Activated CD4-positive, alpha-beta T cell treated with anti-CD3 and anti-CD28 coated beads for 36 hours (primary cell): ENCODE measurements at places on chromosomes 5 and 9. TPM values are rescaled to one million over a fixed set of nuclear protein-coding genes. Genes with fewer than 3 reads are reported as not detected.
A peak's percentile ranks its signal among the peaks of the same experiment; 100 is the strongest.

DNA sequence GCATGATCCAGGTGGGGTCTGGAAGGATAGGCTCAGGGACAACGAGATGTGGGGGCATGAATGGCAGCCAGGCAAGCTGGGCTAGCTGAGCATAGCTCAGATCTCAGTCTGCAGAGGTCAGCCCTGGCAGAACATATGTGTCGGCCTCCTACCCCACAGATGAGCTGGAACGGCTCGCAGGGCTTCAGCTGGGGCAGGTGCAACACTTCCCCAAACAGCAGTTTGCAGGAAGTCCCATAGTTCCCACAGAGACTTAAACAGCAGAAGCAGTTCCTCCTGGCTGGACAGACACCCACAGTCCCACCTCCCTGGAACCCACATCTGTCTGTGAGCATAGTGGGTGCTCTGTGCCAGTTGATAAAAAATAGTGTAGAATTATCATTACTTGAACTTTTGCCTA lies 404.6 kb downstream of the GADD45G start:
- H3K27ac ChIP-seq, result no peak overlapping the region
- H3K4me1 ChIP-seq, result no peaks in the 10 kb centered on the region
- H3K36me3 ChIP-seq, result no peaks in the 10 kb centered on the region
- no peak overlapping the region for H3K4me3 ChIP-seq
- no peak for DNase-seq

DNA sequence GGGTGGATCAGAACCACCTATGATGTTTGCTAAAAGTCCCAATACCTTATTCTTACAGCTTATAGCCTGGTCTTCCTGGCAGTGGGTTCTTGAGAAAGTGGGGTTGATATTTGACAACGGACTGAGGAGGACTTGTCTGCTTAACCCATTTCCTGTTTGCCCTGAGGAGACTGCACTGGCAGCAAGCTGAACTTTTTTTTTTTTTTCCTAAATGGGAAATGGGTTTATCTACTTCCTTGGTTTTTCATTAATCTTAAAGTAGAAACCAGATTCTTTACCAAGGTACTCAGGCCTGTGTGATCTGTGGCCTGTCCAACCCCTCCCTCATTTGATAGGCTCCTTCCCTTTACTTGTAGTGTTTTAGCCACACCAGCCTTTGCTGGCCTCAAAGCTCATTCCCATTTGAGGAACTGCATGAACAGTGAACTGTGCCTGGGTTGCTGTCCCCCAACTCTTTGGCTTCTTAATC lies 47.1 kb downstream of the C9orf57 start:
- no peak overlapping the region for H3K27ac ChIP-seq
- H3K4me1 ChIP-seq, result peaks cover 9% of the 10 kb centered on the region
- H3K4me3 ChIP-seq, result no peak overlapping the region
- DNase-seq, result no peak

UHRF2 gene
- 63.7 TPM for total RNA-seq

DNA sequence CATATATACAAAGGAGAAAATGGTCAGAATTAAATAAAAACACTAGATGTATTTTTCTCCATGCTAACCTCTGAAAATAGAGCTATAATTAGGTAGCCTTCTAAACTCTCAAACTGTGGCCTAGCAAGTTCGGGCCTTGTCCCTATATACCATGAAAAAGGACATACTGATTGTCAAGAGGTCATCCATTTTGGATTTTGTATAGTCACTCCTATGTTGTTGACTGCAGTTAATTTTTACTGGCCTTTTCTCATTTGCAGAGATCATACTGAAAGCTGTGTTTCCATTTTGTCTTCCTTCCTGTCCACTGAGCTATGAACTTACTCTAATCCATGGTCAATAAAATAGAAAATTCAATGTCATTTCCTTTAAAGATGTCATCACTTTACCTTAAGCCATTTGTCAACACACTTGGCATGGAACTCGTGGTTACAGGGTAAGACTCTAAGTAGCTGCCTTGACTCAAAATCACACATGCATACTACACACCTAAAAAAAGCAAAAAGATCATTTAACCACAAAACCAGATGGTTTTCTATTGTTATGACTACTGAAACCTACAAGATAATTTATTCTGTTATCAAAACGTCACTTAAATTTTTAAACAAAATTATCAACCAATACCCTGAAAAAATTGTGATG lies 58.0 kb downstream of the RNF38 start:
- DNase-seq, result peak; percentile 15
- peaks cover 36% of the 10 kb centered on the region for H3K36me3 ChIP-seq
- no peak overlapping the region for H3K4me3 ChIP-seq
- H3K27me3 ChIP-seq, result no peaks in the 10 kb centered on the region
- H3K4me1 ChIP-seq, result peaks cover 9% of the 10 kb centered on the region
- peak overlapping the region; percentile 74 for H3K27ac ChIP-seq

- no peak overlapping the region for H3K4me3 ChIP-seq
- H3K36me3 ChIP-seq, result no peaks in the 10 kb centered on the region
- no peak overlapping the region for H3K27ac ChIP-seq
- no peak for DNase-seq
- no peaks in the 10 kb centered on the region for H3K4me1 ChIP-seq
Observed at GRCh38 chr9:4020755-4021296, 279.0 kb downstream of the GLIS3 start.

GRCh38 chr9:99478469-99479027 lies 256.5 kb downstream of the SEC61B start:
- no peaks in the 10 kb centered on the region for H3K4me1 ChIP-seq
- H3K4me3 ChIP-seq, result no peak overlapping the region
- no peak overlapping the region for H3K27ac ChIP-seq
- peaks cover 11% of the 10 kb centered on the region for H3K27me3 ChIP-seq
- no peak for DNase-seq
- no peaks in the 10 kb centered on the region for H3K36me3 ChIP-seq

DNA sequence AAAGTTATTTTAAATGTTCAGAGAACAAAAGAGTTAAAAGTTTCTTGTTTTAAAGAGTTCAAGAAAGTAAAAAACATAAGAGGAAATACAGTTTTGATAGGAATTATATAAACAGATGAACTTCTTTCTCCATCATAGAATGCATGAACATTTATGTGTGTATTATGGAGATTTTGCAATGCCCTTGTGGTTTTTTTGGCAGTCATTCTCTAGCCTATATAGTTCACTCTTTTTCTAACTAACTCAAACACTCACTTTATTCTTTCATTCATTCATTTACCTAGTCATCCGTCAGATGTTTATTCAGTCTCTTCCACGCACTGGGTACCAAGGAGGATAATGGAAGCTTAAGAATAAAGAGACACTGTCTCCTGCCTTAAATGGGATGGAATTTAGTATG lies 195.9 kb upstream of the VLDLR start:
- no peaks in the 10 kb centered on the region for H3K36me3 ChIP-seq
- no peaks in the 10 kb centered on the region for H3K4me1 ChIP-seq
- H3K27me3 ChIP-seq, result peaks cover 4% of the 10 kb centered on the region
- no peak overlapping the region for H3K4me3 ChIP-seq

DNA sequence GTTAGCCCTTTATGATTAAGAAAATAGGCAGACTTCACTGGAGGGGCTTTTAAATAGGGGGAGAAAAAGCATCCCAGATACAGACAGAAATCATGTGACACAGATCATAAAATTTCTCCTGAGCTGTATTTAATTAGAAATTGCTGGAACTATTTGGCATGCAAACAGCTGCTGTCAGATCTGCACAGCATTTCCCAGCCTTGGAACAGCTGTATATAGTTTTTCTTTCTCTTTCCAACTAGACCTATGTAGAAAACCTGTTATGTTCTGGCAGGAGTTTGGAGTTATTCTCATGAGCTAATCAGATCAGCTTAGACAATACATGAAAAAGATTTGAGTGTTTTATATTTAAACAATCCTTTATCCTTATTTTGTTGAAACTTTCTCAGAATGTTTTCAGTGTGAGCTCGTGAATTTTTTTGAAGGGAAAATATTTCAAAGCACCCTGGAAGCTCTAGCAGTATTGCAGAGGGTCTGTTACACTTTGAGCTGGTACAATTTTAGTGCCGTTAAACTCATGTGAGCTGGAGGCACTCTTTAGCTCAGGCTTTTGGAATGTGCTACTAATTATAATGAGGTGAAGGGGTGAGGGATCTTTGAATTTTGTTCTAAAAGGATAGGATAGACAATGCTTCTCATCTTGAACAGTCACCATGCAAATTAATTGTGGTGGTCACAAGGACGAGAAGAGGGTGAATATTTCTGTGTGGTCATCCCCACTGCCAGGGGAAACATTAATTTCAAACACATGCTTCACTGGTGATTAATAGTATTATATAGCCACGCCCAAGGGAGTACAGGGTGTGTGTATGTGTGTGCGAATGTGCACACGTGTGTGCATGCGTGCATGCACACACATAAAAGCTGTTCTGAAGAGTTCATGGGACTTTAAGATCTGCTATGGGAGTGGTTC lies 239.4 kb upstream of the FBXL7 start:
- H3K36me3 ChIP-seq, result no peaks in the 10 kb centered on the region
- no peak for DNase-seq
- H3K4me3 ChIP-seq, result no peak overlapping the region
- no peaks in the 10 kb centered on the region for H3K27me3 ChIP-seq
- H3K4me1 ChIP-seq, result no peaks in the 10 kb centered on the region
- H3K27ac ChIP-seq, result no peak overlapping the region

DNA sequence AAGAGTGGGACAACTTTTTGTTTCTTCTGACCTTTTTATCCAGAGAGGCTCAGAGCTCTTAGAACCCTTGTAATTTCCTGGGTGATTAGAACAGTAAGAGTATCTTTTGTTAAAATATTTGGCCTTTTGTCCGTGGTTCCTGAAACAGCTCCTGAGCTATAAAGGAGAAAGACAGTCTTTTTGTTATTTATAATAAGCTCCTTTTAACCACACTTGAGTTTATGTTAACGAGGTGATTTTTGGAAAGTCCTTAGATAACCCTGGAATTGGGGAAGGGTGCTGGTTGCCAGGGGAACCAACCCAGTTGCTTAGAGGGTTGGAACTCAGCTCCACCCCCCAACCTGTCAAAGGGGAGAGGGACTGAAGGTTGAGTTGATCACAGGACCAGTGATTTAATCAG lies 4.8 kb downstream of the ZNF483 start:
- H3K36me3 ChIP-seq, result peaks cover 50% of the 10 kb centered on the region
- H3K27me3 ChIP-seq, result no peaks in the 10 kb centered on the region
- H3K4me3 ChIP-seq, result no peak overlapping the region
- H3K4me1 ChIP-seq, result peaks cover 18% of the 10 kb centered on the region
- H3K27ac ChIP-seq, result no peak overlapping the region
- no peak for DNase-seq

- no peaks in the 10 kb centered on the region for H3K36me3 ChIP-seq
- H3K4me3 ChIP-seq, result no peak overlapping the region
- DNase-seq, result no peak
- H3K27ac ChIP-seq, result no peak overlapping the region
Observed at GRCh38 chr9:8730618-8731017, 931.0 kb upstream of the DMAC1 start.

DNA sequence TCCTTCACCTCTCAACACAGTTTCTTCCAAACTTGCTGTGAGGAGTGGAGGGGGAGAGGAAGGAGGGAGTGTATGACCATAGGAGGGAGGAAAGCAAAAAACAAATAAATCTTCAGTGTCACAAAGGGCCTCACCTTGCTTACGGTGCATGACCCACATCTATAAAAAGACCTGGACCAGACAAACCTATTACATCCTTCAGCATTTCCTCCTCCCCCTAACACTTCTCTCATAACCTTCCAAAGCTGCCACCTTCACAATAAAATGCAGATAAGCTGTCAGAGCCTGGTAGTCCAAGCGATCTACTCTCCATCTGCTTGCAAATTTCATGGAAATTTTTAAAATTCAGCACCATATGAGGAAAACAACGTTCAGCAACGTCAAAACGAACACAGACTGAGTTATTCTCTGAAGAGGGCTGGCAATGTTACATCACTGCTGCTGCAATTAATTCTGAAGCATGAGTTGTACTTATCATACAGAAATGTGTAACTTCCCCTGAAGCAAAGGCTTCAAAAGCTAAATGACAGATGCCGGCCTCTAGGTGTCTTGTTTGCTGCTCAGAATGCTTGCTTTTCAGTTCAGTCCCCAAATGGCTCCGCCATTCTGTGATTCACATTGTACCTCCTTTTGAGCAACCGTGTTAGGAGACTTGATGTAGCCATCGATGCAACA lies 62.9 kb downstream of the EFNA5 start:
- H3K4me3 ChIP-seq, result no peak overlapping the region
- no peaks in the 10 kb centered on the region for H3K36me3 ChIP-seq
- peaks cover 15% of the 10 kb centered on the region for H3K27me3 ChIP-seq
- H3K27ac ChIP-seq, result no peak overlapping the region

- peak; percentile 85 for DNase-seq
- peak overlapping the region; percentile 31 for H3K27ac ChIP-seq
- H3K4me1 ChIP-seq, result peaks cover 20% of the 10 kb centered on the region
- no peaks in the 10 kb centered on the region for H3K36me3 ChIP-seq
- H3K27me3 ChIP-seq, result peaks cover 16% of the 10 kb centered on the region
- H3K4me3 ChIP-seq, result no peak overlapping the region
Observed at GRCh38 chr9:74773886-74774479, 113.7 kb downstream of the TRPM6 start.

- peaks cover 84% of the 10 kb centered on the region for H3K4me1 ChIP-seq
- peaks cover 48% of the 10 kb centered on the region for H3K36me3 ChIP-seq
- no peaks in the 10 kb centered on the region for H3K27me3 ChIP-seq
- peak overlapping the region; percentile 85 for H3K27ac ChIP-seq
Observed at GRCh38 chr5:131541762-131542161, 93.3 kb downstream of the RAPGEF6 start.

DNA sequence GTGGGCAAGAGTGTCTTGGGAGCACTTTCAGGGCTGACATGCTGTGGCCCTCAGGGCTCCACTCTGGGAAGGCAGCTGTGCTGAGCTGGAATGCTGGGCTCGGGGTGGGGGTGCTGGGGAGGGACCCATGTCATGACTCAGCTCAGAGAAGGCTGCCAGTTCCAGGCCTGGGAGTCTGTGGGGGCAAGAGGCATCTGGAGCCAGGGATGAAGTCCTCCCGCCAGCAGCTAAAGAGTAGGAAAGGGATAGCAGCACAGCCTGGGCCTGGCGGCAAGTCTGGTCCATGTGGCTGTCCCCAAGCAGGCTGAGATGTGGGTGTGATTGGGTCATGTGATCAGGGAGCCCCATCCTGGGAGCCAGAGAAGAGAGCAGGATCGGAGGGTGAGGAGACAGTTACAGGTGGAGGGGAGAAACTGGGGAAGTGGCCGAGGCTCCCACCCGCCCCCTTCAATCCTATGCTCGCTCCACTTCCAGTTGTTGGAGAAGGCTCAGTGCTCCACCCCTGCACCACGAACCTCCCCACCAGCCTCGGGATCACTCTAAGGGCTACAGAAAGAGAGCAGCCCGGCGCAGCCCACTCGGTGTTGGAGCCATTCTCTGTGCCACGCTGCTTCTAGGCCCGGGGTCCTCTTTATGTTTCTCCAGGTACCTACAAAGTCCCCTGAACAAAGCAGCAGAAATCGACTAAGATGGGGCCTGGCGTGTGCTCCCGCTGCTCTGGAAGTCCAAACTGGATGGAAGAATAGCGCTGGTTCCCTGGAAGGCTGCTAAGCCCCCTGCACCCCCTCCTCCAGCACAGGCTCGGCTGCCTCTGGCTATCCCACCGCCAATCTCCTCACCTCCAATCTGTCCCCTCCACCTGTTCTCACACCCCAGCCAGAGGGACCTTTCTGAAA lies 12.0 kb downstream of the PDGFRB start:
- H3K27ac ChIP-seq, result no peak overlapping the region
- no peak for DNase-seq
- H3K4me1 ChIP-seq, result no peaks in the 10 kb centered on the region
- H3K36me3 ChIP-seq, result no peaks in the 10 kb centered on the region
- H3K27me3 ChIP-seq, result no peaks in the 10 kb centered on the region
- H3K4me3 ChIP-seq, result no peak overlapping the region

GRCh38 chr5:53109056-53109442 lies 508 bp downstream of the MOCS2 start:
- peak overlapping the region; percentile 93 for H3K4me3 ChIP-seq
- H3K36me3 ChIP-seq, result peaks cover 22% of the 10 kb centered on the region
- no peaks in the 10 kb centered on the region for H3K27me3 ChIP-seq
- DNase-seq, result peak; percentile 8
- H3K4me1 ChIP-seq, result peaks cover 44% of the 10 kb centered on the region

C5orf58 gene
- not detected for total RNA-seq

SPATA6L gene
- 0.30 TPM for total RNA-seq

WDR38 gene
- not detected for total RNA-seq

NPM1 gene
- 3,905 TPM for total RNA-seq
